ENCODE measurements at places on chromosomes 4 and X. TPM values are rescaled to one million over a fixed set of nuclear protein-coding genes. Genes with fewer than 3 reads are reported as not detected.

The SHROOM2 gene
- total RNA-seq = 10.1 TPM

The CHST7 gene
- total RNA-seq = 61.7 TPM

The HS3ST1 gene
- total RNA-seq = 0.77 TPM

The NKX3-2 gene
- total RNA-seq = under 0.01 TPM

Data from dermis microvascular lymphatic vessel endothelial cell (primary cell).